ENCODE measurements at places on chromosomes 2 and 18.

DNA sequence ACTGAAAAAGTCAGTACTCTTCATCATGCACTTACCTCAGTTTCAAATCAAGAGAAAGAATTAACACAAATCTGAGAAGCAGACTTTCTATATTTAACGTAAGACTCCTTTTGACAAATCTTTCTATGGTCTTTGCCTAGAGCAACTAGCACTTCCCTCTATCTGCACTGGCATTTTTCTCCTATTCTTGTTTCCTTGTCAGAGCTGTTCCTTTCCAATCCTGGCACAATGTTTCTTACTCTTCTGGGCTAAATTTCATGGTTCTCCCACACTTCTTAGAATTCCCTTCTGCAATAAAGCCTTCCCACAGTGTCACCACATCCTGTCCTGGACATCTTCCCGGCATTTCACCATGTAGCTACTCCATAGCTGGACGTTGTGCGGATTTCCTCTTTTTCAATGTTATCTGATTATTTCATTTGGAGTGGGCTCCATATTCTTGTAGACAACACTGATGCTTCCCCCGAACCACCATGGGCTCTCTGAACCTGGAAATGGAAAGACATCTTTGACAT is 144.7 kb upstream of the CTNNA2 start:
- no peak for DNase-seq

DNA sequence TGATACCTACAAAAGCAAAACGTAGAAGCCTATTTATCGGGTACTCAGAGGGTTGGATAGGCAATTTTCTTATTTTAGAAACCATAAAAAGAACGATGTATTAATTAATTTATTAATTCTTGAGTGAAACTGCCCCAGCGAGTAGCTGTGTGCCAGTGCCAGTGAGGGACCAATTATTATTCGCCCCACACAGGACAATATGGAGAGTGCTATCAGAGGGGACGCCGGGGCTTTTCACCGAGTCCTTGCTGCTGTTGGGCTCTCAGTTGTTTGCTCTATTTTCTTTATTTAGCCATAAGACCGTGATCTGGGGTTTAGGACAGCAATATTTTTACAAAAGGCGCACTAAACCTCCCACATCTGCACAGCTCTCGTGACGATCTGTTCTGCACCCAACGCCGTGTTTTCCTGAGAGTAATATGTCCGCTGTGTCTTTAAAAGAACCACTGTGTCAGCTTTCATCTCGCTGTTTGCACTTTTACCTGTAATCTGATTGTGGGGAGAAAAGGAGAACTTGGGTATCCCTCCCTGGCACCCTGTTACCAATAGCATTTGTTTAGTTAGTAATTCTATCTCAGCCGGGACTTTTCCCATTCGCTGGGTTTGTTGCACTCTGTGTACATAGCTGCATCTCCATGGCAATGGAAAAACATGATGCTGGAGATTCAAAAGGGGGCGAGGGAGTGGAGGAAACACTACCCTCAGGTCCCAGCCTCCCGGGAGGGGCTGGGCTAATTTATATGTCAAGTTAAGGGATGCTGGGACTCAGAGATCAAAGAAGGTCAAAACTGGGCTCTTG is 30.1 kb upstream of the ZNF516 start:
- DNase-seq, result no peak

DNA sequence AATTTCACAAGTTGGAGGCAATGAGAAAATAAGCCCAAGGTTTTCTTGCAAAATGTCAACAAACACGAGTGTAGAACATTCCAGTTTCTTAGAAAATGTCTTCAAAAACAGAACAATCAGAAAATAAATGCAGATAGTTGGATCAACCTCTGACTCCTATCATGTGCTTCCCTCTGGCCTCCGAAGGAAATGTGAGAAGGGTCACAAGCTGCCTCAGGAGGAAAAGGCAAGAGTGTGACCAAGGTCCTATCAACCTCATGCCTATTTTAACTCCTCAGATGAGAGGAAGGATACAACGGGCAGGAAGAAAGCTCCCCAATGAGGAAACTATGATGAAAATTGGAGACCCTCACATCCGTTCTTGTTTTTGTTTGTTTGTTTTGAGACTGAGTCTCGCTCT is 7.9 kb downstream of the SCYGR5 start:
- DNase-seq, result no peak

DNA sequence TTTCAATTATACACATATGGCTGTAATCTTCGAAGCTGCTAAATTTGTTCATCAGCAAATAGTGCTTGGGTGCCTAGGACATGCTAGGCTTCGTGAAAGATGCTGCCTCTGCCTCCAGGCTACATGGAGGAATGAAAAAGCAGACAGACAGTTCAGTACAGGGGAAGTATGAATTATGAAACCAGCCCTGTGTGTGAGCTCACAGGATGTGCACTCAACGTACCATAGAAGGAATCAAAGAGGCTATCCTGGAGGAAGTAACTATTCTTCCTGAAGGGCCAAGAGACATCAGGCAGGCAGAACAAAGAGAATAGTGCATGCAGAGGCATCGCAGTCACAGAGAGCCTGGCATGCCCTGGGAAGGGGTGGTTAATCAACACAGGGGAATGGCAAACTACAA is 61.4 kb downstream of the DYM start:
- peak; percentile 29 for DNase-seq

GRCh38 chr2:24360050-24360962 is at the start of gene ITSN2:
Gene ITSN2 (minus strand): TSS chr2:24360536. CDS start chr2:24328082, 32,454 bp downstream.
- peak; percentile 86 for DNase-seq

- no peak for DNase-seq
Observed at GRCh38 chr2:207852791-207853190, 83.1 kb upstream of the FZD5 start.

GRCh38 chr2:219209236-219210195 is 2.9 kb downstream of the ZFAND2B start:
- no peak for DNase-seq

- no peak for DNase-seq
Observed at GRCh38 chr2:1041012-1041805, 90.6 kb downstream of the SNTG2 start.

- no peak for DNase-seq
Observed at GRCh38 chr2:12856934-12857601, 140.3 kb downstream of the TRIB2 start.
